ENCODE measurements at places on chromosomes 7 and 10.

DNA sequence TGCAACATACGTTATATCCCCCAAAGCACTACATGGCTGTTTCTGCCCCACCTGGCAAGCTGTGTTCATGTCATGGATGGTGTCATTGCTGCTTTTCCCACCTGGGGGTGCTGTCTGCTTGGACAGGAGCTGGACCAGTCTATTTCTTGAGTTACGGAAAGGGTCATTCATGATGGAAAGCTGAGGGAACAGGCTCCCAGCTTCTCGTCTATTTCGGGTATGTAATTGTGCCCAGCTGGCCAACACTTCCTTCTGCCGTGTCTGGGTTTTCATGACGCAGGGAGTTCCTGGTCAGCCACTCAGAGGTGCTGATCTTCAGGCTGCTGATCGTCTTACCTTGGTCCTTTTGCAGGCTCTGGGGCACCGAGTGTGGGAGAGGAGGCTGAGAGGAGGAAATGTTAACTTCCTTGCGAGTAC, 8.6 kb downstream of the BTBD16 start:
- DNase-seq = peak; percentile 46

DNA sequence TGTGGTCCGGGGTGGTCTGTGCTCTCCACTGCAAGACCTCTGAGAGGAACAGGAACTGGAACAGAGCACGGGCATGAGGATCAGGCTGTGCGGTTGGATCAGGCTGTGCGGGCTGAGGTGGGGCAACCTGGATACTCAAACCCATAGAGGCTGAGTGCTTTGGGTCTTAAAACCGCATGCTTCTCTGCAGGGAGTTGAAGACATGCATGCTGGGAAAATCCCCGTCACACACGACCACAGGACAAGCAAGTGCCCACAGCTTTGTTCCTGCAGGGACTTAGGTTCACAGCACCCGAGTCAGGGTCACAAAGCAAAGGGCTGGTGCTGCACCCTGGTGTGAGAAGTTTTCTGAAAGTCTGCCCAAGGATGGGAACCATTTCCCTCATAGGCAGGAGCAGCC, 221.2 kb downstream of the ZMYND11 start:
- no peak for DNase-seq

DNA sequence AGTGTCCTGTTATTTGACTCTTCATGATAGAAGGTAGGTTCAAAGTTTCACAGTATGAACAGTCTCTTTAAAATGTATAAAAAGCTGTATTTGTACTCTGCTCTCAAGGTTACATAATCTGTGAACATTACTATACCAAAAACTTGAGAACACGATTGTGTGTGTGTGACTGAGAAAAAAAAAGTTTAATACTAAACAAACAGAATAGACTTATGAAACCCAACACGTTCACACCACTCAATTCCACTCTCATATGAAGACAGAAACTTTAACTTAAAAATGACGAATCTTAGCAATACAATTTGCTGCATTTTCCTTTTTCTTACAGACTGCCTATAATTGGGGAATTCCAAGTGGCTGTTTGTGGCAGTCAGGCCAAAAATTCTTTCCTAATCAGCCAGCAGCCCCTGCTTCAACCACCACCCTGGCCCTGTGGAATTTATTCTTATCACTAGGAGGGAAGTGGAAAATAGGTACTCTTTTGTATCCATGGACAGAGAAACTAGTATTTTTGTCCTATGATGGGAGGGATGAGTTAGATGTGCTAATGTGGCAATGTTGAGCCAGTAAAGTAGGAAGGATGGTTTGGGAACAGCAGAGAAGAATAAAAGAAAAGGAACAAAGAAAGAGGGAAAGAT, 42.8 kb downstream of the MINDY3 start:
- no peak for DNase-seq

DNA sequence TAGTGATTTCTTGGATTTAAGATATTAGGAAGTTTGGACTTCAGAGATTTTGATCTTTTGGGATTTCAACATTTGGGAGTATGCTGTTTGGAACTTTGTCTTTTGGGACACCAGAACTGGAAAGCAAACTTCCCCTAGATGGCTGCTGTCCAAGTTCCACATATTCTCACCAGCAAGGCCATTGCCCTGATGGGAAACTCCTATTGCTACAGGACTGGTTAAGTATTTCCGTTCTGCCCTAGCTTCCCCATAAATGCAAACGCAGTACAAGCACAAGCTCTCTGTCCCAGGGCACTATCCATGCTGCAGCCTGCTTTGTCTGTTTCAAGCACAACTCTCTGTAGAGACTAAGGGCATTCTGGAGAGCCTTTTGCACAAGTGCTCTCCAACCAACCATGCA, 79.3 kb upstream of the SLC25A13 start:
- no peak for DNase-seq

- DNase-seq = no peak
Observed at GRCh38 chr7:129535896-129536295, 33.6 kb downstream of the SMKR1 start.

DNA sequence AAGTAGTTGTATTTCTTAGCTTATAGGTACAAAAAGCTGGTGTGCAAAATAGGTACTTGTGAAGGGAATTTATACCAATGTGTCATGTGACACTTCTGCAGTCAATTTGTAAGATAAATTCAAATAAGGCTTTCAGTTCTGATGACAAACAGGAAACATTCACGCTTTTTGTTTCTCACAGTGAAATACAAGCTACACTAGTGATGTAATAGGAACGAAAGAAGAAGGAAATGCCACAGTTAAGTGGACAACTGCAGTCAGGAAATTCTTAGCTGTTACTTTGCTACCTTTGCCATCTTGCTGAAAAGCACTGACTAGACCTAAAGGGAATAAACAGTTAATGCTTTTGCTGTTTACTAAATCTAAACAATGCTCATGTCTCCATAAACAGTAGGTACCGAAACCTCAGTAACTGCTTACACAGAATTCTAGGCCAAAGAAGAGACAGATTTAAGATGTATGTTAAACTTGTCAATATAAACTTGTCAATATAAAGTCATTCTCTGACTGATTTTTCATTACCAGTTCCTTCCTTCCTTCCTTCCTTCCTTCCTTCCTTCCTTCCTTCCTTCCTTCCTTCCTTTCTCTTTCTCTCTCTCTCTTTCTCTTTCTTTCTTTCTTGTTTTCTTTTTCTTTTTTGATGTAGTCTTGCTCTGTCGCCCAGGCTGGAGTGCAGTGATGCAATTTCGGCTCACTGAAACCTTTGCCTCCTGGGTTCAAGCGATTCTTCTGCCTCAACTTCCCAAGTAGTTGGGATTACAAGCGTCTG, 10.1 kb downstream of the OTUD1 start:
- DNase-seq = no peak

- DNase-seq = peak; percentile 32
Observed at GRCh38 chr7:49294611-49295010, 370.3 kb downstream of the CDC14C start.

GRCh38 chr7:142878315-142878714, 7.2 kb downstream of the TRPV6 start:
- DNase-seq = no peak

DNA sequence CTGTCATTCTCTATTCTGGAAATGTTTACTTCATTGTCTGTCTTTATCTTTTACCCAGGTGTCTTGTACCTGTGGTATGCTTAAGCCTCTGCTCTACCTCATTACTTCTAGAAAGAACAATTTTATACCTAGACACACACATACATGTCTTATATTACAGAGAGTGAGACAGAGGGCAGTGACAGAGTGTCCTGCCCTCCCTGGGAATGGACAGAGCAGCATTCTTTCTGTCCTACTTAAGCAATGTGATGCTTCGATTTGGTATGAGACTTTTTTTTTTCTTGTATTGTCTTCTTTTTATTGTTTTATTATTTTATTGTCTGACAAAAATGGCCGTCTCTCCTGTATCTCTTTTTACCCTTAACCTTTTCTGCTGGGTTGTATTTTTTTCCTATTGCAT, 286.1 kb downstream of the EXOC4 start:
- no peak for DNase-seq
